ENCODE measurements at places on chromosomes 4 and X. TPM values are rescaled to one million over a fixed set of nuclear protein-coding genes. Genes with fewer than 3 reads are reported as not detected.

The FOXR2 gene
- total RNA-seq, result not detected

The BRCC3 gene
- total RNA-seq, result 5.4 TPM

The CSAG1 gene
- total RNA-seq, result not detected

The HSD17B13 gene
- 0.45 TPM for total RNA-seq

The SLC25A14 gene
- 1.2 TPM for total RNA-seq

The SPANXA1 gene
- not detected for total RNA-seq

DNA sequence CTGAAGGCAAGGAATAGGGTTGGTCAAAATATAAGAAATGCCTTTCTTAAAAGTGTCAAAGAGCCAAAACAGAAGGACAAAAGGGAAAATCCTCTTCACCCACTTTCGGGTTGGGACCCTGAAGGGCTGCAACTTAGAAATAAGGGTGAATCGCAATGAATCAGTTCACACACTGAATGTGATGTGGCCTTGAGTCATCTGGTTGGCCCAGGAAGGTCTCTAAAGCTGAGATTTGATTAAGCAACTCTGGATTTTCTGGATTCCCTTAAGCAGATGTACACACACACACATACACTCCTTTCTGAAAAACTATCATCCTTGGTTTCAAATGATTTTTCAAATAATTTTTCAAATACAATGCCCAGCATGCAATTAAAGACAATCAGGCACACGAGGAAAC lies 13.1 kb downstream of the TAB3 start:
- no peak overlapping the region for H3K4me3 ChIP-seq
- no peaks in the 10 kb centered on the region for H3K27me3 ChIP-seq
- H3K4me1 ChIP-seq, result peaks cover 6% of the 10 kb centered on the region

DNA sequence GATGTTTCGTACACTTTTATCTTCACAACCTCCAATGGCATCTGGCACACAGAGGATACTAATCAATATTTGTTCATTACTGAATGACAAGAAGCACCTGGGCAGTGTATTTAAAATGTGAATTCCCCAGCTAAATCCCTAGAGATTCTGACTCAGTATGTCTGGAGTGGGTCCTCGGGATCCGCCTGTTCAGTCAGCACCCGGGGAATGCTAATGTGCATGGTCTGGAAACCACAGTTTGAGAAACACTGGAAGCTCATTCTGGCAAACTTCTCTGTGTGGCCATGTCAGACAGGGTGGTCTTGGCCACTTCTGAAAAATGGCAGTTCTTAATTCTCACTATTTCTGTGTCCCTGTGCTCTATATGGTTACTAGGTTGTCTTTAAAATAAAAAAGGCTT lies 138.8 kb upstream of the VCX start:
- no peaks in the 10 kb centered on the region for H3K4me1 ChIP-seq
- no peak for DNase-seq

DNA sequence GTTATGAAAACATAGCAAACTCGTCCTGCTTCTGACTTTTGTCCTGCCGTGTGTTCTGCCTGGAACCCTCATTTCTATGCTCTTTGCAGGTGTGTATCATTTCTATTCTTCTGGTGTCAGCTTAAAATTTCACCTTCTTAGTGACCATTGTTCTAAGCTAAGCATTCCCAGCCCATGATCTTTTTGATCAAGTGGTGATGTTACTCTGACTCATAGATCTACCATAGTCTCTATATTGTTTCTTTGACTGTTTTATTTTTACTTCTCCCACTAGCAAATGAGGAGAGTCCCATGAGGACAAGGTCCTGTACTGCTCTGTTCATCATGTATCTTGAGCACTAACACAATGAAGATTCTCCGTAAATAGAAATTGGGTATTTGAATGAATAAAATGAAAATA lies 14.1 kb upstream of the CXCL6 start:
- H3K27ac ChIP-seq, result no peak overlapping the region
- no peak overlapping the region for H3K4me3 ChIP-seq
- H3K27me3 ChIP-seq, result no peaks in the 10 kb centered on the region
- no peaks in the 10 kb centered on the region for H3K4me1 ChIP-seq
- DNase-seq, result no peak

GRCh38 chrX:30373479-30373878 lies 64.3 kb upstream of the NR0B1 start:
- DNase-seq, result no peak
- H3K36me3 ChIP-seq, result no peaks in the 10 kb centered on the region
- no peaks in the 10 kb centered on the region for H3K27me3 ChIP-seq
- H3K27ac ChIP-seq, result no peak overlapping the region

- H3K27me3 ChIP-seq, result no peaks in the 10 kb centered on the region
- no peak for DNase-seq
- peak overlapping the region; percentile 1 for H3K27ac ChIP-seq
These were observed 51.2 kb upstream of the CYSLTR1 start for GRCh38 chrX:78378476-78379115.

DNA sequence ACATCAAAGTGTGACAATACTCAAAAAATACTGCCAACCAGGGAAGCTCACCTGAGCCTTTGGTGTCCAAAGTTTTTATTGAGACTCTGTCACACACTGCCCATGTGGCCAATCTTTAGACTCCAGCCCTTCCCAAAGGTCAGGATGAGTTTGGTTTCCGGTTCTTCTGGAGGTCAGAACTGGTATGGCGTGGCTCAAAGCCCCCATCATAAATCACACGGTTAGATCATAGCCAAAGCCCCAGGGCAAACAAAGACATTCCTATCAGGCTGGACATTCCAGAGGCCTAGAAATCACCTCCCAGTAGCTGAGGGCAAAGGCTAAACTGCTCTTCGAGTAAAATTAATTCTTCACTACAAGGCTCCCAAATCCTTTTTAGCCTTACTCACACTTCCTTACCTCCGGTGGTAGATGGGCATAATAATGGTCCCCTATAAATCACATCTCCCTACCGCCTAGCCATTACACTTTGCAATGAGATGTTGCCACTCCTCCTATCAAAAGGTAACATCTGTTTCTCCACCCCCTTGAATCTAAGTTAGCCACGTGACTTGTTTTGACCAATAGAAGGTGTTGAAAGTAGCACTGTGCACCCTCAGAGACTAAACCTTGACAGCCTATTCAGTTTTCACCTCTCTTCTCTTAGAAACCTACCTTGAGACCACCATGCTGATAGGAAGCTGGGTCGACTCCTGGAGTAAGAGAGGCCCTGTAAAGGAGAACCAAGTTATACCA lies 137.8 kb upstream of the DUSP21 start:
- H3K4me3 ChIP-seq, result no peak overlapping the region
- no peaks in the 10 kb centered on the region for H3K4me1 ChIP-seq
- H3K27ac ChIP-seq, result no peak overlapping the region

DNA sequence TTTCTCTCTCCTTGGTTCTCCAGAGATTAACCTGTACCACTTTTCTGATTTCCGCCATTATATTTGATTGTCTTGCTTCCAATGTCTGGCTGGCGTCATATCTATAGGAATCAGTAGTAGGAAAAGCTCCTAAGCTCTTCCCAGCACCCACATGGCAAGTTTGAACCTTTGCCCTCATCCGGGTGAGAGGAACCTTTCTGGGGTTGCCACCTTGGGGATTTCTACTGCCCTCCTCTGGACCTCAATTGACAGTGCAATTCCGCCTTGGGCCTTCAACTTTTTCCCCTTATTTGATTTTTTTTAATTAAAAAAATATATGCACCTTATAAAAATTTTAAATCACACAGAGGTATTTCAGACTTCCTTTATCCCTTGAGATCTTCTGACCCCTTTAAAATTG lies 2.0 kb upstream of the CXorf66 start:
- no peak overlapping the region for H3K4me3 ChIP-seq
- no peaks in the 10 kb centered on the region for H3K4me1 ChIP-seq
- no peak for DNase-seq
- no peaks in the 10 kb centered on the region for H3K27me3 ChIP-seq
- H3K27ac ChIP-seq, result no peak overlapping the region
- H3K36me3 ChIP-seq, result no peaks in the 10 kb centered on the region

GRCh38 chr4:3699678-3700077 lies 66.5 kb upstream of the ADRA2C start:
- no peak overlapping the region for H3K27ac ChIP-seq
- H3K4me1 ChIP-seq, result no peaks in the 10 kb centered on the region

GRCh38 chr4:26764231-26764630 lies 96.4 kb upstream of the STIM2 start:
- H3K36me3 ChIP-seq, result no peaks in the 10 kb centered on the region
- H3K4me3 ChIP-seq, result no peak overlapping the region
- no peaks in the 10 kb centered on the region for H3K27me3 ChIP-seq
- H3K27ac ChIP-seq, result no peak overlapping the region
- no peaks in the 10 kb centered on the region for H3K4me1 ChIP-seq

DNA sequence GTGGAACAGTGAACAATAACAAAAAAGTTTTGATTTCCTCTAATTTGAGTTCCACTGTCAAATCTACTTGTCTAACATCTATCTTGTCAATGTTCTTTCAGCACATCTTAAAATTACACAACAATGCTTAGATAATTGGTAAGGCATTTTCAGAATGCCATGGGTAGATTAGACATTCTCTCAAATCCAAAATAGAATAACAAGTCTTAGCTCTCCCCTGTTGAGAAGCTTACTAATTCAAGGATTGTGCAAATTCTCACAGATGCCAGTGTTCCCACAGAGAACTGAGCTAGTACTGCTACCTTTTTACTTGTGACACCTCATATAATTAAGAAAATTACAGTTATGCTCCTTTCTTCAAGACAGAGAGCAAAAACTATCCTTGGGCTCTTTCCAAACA lies 2442.0 kb downstream of the PCDH7 start:
- no peaks in the 10 kb centered on the region for H3K27me3 ChIP-seq
- no peak overlapping the region for H3K27ac ChIP-seq
- H3K4me3 ChIP-seq, result no peak overlapping the region

- H3K36me3 ChIP-seq, result no peaks in the 10 kb centered on the region
- H3K4me3 ChIP-seq, result no peak overlapping the region
- no peaks in the 10 kb centered on the region for H3K27me3 ChIP-seq
These were observed 86.8 kb downstream of the PDGFRA start for GRCh38 chr4:54315561-54316538.

- peak; percentile 33 for DNase-seq
- no peak overlapping the region for H3K27ac ChIP-seq
- H3K4me3 ChIP-seq, result no peak overlapping the region
- H3K27me3 ChIP-seq, result no peaks in the 10 kb centered on the region
These were observed 126.6 kb downstream of the PPP4R3C start for GRCh38 chrX:27336466-27337091.

GRCh38 chrX:18871161-18871890 lies 112.6 kb downstream of the PHKA2 start:
- H3K4me1 ChIP-seq, result peaks cover 15% of the 10 kb centered on the region
- DNase-seq, result peak; percentile 31
- H3K27ac ChIP-seq, result no peak overlapping the region
- no peak overlapping the region for H3K4me3 ChIP-seq
- no peaks in the 10 kb centered on the region for H3K36me3 ChIP-seq
- H3K27me3 ChIP-seq, result no peaks in the 10 kb centered on the region

GRCh38 chrX:39969819-39970504 lies 127.8 kb downstream of the BCOR start:
- H3K4me1 ChIP-seq, result peaks cover 9% of the 10 kb centered on the region
- H3K27ac ChIP-seq, result no peak overlapping the region
- no peak overlapping the region for H3K4me3 ChIP-seq

GRCh38 chrX:13257223-13258051 lies 62.4 kb downstream of the ATXN3L start:
- no peaks in the 10 kb centered on the region for H3K27me3 ChIP-seq
- H3K36me3 ChIP-seq, result no peaks in the 10 kb centered on the region
- no peaks in the 10 kb centered on the region for H3K4me1 ChIP-seq
- no peak overlapping the region for H3K4me3 ChIP-seq
